Small intestine (tissue), 16 donors: ENCODE measurements at places on chromosomes 6 and 20.
A peak's percentile ranks its signal among the peaks of the same experiment; 100 is the strongest.

- DNase-seq = no peak
Measured at GRCh38 chr6:64334636-64335035, 699.0 kb downstream of the PHF3 start.

DNA sequence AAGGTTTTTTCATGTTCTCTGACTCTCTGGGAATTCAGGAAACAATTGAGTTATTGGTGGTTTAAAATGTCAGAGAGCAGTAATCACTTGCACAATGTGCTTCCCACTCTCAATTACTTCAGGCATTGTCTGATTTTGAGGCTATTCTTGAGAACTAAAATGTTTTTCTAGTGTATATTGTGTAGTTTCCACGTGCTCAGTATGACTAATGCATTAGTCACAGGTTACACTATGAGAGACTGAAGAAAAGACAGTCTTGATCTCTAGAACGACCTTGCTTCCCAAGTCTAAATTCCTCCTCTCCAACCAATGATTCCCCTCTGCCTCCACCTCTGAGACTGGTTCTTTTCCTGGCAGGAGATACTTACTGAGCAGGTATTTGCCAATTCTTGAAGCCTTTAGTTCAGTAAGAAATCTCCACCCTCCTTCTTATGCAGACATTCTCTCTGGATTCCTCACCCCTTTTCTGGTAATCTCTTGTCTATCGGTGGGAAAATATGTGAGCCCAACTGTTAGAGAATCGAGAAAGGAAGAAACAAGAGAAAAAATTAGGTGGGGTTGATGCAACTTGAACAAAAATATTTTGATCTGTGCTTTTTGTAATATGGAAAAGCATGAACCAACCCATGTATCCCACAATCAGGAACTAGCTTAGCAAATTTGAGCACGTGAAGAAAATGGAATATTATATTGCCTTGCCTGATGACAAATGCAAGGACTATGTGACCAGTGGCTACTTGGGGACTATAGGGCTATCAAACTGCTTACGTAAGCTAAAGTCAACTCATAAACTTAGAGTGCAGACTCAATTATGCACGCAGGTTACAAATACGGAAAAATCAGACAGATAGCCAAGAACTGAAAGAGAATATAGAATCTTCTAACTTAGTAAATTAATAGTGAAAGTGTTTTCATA lies 61.1 kb upstream of the SLC22A16 start:
- DNase-seq = peak; percentile 81

DNA sequence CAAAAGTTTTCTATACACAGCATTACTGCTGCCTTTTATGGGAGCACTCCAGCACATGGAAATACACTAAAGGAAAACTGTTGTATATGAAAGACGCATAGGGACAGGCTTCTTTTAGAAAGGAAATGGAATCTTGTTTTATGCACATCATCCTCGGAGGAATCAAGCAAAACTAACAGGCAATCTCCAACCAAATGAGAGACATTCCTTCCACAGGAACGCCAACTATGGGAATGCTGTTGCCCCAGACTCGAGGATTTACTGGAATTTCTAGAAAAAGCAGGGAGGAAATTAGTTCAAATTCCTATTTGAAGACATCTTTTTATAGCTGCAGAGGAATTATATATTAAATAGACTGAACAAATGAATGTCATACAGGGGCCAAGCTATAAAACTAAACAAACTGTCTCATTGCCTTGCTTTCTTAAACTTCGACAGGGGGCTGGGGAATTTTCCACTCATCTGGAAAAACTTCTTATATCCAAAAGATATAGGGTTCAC lies 52.2 kb downstream of the LYRM4 start:
- DNase-seq = no peak

DNA sequence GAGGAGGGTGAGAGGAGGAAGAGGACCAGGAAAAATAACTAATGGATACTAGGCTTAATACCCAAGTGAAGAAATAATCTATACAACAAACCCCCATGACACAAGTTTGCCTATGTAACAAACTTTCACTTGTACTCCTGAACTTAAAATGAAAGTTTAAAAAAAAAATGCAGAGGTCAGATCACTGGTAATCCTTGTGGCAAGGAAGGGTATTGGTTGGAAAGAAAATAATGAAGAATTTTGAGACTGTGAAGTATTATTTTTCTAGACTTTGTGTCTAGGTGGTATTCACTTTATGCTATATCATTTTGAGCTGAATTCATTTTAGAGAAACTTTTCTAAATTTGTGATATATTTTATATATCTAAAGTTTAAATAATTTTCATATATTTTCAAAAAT lies 547.5 kb downstream of the MMUT start:
- no peak for DNase-seq

DNA sequence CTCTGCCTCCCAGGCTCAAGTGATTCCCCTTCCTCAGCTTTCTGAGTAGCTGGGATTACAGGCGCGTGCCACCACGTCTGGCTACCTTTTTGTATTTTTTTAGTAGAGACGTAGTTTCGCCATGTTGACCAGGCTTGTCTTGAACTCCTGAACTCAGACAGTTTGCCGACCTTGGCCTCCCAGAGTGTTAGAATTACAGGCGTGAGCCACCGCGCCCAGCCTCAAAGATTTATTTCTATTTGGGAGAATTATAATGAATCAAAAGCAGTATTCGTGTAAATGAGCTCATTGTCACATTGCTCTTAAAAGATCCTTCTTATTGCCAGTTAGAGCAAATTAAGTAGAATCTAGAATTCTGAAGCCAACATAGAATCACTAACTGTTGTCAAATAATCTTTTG lies 9.4 kb upstream of the ZNF343 start:
- no peak for DNase-seq

DNA sequence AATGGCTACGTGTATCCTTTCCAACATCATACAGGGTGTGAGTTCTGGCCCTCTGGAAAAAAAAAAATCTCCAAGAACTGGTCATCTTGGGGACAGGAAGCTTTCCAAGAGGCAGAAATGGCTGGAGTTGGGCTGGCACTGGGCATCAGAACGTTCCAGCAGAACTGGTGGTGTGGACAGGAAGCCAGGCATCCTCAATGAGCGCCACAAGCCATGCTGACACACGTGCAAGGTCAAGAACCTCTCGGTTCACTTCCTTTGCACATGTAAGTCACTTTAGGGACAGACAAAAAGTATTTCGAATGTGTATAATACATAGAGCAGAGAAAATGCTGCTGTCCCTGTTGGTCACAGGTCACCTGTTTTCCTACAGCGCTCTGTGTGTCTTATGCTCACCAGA lies 27.4 kb upstream of the RIN2 start:
- no peak for DNase-seq

- DNase-seq = no peak
Measured at GRCh38 chr6:156797901-156798735, 20.9 kb downstream of the ARID1B start.

DNA sequence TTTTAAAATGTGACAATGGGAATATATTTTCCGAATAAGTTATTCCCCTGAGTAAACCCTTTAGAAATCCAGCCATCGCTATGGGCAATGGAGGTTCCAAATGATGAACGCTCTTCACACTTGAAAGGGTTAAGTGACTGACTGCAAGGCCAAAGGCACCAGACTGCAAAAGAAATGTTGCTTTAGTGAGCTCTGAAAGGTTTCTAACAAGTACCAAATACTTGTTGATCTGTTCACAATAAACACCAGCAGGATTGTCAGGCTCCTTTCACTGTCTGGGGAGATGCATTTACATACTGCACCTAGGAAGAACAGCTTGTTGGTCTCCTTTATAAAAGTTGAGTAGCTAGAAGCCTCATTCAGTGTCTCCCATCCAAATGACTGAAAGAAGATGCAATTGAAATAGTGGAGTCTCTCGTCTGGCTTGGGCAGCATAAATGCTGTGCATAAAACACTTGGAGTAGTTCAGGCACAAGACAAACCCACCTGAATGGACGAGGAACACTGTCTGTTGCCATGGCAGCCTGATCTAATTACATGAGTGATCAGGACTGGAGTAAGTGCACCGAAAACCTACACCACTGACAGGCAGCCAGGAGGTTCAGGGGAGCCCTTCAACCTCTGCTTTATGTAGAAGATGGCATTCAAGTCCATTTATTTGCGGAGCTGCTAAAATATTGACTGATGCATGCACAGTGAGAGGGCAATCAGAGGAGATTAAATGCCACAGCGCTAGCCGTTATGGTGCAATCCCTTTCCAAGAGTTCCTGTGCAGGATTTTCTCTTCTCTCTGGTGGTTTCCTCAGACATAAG lies 2.9 kb downstream of the ATXN1 start:
- no peak for DNase-seq

DNA sequence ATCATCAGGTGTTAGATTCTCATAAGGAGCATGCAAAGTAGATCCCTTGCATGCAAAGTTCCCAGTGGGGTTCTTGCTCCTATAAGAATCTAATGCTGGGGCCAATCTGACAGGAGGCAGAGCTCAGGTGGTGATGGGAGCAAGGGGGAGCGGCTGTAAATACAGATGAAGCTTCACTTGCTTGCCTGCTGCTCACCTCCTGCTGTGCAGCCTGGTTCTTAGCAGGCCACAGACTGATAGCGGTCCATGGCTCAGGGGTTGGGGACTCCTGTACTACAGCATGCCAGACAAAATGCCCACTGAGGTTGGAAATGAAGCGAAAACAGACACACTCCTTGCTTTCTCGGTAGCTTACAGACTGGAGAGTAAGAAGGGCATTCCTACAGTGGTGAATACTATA lies 386.8 kb downstream of the PLCB1 start:
- DNase-seq = no peak

- DNase-seq = no peak
Measured at GRCh38 chr6:11242711-11243110, 10.2 kb upstream of the NEDD9 start.

DNA sequence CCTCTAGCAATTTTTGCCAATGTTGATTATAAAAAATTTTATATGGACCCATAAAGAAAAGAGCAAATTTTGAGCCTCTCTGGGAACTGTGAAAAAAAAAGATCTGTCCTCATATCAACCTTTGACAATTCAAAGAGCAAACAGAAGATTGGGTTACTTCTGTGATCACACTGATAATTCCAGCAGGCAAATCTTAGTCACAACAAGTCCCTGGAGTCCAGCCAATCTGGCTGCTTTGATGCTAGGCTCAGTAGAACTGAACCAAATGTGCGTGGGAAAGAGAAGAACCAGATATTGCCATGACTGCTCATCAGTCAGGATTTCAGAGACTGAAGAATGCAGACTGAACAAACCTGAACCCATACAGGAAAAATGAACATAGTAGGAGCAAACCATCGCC lies 438.4 kb upstream of the FLRT3 start:
- DNase-seq = no peak

GRCh38 chr6:43123461-43124314 lies 47.4 kb upstream of the SRF start:
- DNase-seq = no peak

DNA sequence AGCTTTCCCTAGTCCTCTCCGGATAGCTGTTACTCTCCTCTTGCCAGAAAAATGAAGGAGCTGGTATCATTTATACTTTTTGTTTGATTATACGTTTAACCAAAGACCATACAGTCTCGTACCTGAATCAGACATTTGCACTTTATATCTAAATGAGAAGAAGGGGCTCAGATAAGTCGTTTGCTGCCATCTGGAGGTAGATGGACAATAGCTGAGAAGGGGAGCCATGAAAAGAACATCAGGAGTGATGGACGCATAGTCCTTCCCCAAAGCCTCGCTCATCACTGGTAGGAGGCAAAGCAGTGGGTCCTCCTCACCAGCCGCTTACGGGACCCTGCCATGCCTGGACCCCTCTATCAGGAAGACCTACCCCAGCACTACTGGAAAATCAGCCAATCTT lies 45.4 kb downstream of the RPF2 start:
- DNase-seq = no peak

- DNase-seq = no peak
Measured at GRCh38 chr6:14058735-14059134, 58.8 kb upstream of the CD83 start.

- DNase-seq = peak; percentile 35
Measured at GRCh38 chr20:3222635-3223600, 13.6 kb downstream of the ITPA start.

- no peak for DNase-seq
Measured at GRCh38 chr6:3596766-3597165, 139.9 kb upstream of the SLC22A23 start.

- no peak for DNase-seq
Measured at GRCh38 chr6:1971612-1972011, 273.8 kb downstream of the GMDS start.

DNA sequence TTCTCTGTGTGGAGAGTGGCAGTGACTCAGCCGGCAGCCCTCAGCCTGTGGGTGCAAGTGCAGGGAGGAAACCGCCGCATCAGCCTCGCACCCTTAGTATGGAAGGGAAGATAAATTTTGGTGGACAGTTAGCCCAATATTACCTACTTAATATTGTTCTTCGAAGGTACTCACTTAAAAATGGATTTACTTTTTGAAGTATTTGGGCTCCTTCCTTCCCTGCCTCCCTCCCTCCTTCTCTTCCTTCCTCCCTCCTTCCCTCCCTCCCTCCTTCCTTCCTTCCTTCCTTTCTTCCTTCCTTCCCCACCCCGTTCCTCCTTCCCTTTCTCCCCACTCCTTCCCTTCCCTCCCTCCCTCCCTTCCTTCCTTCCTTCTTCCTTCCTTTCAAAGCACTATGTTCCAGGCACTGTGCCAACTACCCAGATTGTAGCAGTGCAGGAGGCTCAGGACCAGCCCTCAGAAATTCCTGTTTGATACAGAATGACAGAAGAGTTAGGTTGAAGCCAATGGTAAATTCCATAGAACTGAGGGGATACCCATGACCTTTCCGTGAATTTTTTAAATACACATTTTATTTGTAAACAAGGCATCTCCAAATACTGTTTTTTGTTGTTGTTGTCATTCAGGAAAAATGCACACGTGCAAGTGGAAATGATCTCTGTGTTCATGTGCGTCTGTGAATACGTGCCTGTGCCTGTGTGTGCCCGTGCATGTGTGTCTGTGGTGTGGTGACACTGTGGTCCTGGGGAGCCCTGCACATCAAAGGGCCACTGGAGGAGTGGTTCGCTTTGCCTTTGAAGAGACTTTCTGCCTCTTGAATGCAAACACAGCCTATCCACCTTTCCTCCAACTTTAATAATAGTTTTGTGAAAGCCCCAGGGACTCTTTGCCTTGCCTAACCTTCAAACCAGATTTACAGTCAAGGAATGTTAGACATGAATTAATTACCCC lies 141.7 kb downstream of the EDN3 start:
- DNase-seq = no peak

GRCh38 chr6:8707956-8708772 lies 272.8 kb upstream of the SLC35B3 start:
- no peak for DNase-seq

- no peak for DNase-seq
Measured at GRCh38 chr6:106070636-106071035, 15.5 kb upstream of the PRDM1 start.

- DNase-seq = no peak
Measured at GRCh38 chr6:90413396-90413795, 116.8 kb upstream of the BACH2 start.

- DNase-seq = no peak
Measured at GRCh38 chr20:49647550-49647949, 66.1 kb downstream of the B4GALT5 start.

DNA sequence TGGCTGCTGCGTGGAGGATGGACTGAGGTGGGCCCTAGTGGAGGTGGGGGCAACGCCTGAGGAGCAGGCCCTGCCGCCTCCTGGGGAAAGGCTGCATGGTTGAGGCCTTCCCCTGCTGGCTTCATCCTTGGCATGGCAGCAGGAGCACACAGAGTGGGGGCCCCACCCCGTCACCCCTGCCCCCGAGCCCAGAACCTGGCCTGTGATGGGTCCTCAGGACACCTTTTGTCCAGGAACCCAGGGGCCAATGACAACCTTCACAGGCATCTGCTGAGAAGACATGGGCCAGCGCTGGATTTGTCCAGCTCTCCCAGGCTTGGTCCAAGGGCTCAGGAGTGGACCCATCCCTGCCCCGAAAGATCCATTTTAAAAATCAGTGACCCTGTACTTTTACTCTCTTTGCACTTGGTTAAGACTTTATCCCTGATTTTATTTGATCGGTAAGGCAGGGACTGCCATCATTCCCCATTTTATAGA lies 575 bp upstream of the SLC17A9 start:
- DNase-seq = no peak
